NCI-H1694 (cell line): ENCODE measurements at places on chromosomes 2 and 18.

- no peak for DNase-seq
Measured at GRCh38 chr2:66555091-66555490, 120.2 kb downstream of the MEIS1 start.

DNA sequence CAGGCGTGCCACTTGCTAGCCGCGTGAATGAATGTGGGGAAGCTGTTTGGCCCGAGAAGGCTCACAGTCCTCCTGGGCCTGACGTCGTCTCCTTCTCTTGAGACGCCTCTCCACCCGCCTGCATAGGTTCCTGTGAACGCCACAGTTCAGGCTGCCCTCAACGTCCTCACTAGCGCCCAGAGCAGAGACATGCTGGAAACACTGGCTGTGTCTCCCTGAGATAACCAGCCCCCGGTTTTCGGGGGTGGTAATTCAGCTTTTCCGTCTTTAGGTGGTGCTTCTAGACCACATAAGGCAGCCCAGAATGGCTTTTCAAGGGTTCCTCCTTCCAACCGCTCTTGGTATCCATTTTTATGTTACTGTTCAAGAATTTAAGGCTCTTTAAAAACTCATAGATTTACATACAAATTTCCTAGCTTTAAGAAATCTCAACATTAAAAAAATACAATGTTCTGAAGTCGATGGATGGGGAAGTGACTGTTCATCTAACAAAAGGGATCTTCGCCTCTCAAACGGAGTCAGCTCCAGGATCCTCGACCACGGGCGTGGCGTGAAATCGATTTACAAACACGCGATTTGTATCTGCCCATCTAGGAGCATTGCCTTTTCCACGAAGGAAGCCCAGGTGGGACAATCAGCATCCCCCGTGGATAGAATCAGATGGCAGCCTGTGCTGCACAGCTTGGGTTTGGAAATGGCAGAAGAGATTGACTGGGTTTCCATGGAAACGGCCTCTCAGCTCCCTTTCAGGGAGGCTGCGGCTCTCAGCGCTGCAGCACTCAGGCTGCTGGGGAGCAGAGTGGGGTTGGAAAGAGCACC is 110.6 kb upstream of the PXDN start:
- peak; percentile 93 for DNase-seq

DNA sequence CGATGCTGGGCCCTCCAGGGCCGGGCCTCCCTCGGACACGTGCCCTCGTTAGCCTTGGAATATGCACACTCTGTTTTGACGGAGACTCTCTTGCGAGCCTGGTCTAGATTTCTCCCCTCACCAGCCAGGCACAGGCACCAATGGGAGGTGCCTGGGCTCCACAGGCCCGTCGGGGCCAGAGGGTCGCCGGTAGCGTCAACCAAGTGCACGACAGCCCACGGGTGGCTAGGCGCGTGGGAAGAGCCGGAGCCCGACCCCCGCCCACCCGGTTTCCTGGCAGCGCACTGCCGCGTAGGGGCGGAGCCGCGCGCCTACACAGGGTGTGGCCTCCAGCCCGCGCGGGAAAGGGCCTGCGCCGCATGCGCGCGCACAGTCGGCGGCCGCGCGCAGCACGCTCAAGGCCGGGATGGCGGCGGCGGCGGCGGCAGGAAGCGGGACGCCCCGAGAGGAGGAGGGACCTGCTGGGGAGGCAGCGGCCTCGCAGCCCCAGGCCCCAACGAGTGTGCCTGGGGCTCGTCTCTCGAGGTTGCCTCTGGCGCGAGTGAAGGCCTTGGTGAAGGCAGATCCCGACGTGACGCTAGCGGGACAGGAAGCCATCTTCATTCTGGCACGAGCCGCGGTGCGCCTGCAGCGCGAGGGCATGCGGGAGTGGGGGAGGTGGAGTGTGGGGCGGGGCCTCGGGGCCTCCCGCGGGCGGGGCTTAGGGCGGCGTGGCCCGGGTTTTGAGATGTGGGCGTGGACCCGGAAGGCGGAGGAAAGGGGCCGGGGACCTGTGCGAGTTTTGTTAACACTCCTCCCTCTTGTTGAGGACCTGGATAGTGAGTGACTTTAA is at the start of gene POLE4:
Gene POLE4, plus strand, starts transcription at position 370 of the 832 bp plus-strand sequence. Its CDS starts 37 bp downstream, at position 407.
- peak; percentile 64 for DNase-seq

- DNase-seq, result no peak
Measured at GRCh38 chr2:12318427-12319057, 398.2 kb upstream of the TRIB2 start.

DNA sequence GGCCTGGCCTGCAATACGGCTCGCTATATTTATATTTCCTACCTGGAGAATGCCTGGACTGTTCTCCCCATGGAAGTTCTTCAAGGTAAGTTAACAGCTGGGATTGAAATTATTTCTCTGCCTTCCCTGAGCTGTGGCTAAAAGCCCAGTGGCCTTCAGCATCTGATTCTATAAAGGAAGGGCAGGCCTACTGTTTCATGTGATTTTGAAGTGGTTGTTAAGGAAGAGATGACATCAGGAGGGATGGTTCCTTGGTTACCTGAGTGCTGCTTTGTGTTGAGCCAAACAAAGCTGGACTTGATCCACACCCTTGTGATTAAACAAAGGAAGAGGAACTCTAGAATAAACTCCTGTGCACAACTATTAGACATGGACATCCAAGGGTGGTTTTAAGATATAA is 61.6 kb downstream of the MFSD6 start:
- DNase-seq, result peak; percentile 20

- DNase-seq, result no peak
Measured at GRCh38 chr2:135561925-135562324, 30.6 kb downstream of the R3HDM1 start.

- no peak for DNase-seq
Measured at GRCh38 chr18:55144193-55144930, 185.1 kb upstream of the CCDC68 start.

DNA sequence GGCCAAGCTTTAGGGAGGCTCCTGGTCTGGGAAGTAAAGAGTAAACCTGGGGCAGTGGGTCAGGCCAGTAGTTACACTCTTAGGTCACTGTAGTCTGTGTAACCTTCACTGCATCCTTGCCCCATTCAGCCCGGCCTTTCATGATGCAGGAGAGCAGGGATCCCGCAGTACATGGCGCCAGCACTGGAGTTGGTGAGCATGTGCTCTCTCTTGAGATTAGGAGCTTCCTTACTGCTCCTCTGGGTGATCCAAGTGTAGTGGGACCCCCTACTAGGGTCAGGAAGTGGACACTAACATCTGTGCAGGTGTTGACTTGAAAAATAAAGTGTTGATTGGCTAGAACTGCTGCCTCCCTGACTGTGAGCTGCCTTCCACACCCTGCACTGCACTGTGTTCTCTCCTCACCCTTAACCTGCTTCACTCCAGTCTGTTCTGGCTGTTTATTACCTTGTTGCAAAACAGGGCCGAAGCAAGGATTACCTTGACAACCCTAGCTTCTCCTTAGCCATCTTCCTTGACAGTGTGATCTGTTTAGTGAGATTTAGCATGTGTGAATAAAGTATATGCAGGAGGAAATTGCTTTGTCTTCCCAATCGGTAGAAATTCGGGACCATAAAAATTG is 5.2 kb downstream of the RETREG2 start:
- DNase-seq, result no peak

GRCh38 chr2:83784947-83785346 is 674.1 kb downstream of the SUCLG1 start:
- DNase-seq, result no peak

GRCh38 chr2:10096641-10097040 is 16.4 kb upstream of the CYS1 start:
- DNase-seq, result no peak

- DNase-seq, result no peak
Measured at GRCh38 chr2:33073018-33073417, 126.3 kb downstream of the LTBP1 start.

DNA sequence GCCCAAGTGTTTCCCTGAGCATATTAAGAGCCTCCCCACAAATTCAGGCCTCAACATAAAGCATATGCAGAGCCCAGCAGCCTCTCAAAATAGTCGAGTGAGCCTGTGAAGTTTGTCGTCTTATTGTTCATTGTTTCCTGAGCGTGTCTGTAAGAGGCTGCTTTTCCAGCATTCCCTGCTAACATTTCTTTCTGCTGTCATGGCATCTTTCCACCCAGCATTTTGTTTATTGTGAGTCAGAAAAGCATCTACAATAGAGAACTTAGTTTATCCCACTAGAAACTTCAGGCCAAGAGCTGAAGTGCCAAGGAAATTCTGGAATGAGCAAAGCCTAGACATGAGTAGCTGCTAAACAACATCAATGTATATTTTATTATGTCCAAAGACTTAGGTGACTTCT is 46.3 kb upstream of the STAM2 start:
- no peak for DNase-seq

DNA sequence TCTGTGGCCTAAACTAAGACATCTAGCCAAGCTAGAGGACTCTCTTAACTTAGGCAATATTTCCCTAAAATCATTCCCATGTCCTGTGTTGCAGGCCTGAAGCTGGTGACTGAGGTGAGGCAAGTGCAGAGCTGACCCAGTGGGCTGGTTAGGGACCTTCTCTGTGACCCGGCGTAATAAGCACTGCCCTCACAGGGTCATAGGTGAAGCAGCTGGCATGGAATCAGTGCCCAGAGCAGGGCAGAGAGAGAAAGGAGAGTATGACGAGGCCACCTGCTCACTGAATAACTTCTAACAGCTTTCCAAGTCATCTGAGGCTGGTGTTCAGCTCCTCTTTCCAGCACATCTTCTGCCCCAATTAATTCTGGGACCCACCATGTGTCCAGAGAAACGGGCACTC is 197.0 kb downstream of the ANAPC1 start:
- no peak for DNase-seq

- no peak for DNase-seq
Measured at GRCh38 chr2:45637440-45637839, 14.0 kb upstream of the PRKCE start.

GRCh38 chr2:83017366-83018090 is 1441.6 kb downstream of the SUCLG1 start:
- no peak for DNase-seq

DNA sequence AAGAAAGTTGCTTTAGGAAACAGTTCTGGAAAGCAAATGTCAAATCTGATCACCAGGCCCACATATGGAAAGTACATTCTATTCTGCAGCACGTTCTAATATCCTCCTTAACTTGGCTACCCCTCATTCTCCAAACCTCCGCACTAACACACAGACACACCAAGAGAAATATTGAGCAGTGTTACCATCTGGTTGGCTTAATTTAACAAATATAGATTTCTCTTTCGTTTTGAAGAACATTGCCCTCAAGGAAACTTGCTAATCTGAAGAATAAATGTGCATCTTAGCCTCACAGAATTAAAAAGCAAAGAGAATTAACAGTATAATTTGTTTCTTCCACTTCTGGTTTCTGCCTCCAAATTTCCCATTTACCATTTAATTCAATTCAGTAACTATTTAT is 72.8 kb upstream of the TTC39C start:
- no peak for DNase-seq

- no peak for DNase-seq
Measured at GRCh38 chr18:67783196-67783946, 266.9 kb upstream of the DSEL start.

GRCh38 chr2:207534417-207534816 is 4.7 kb downstream of the CREB1 start:
- DNase-seq, result no peak

DNA sequence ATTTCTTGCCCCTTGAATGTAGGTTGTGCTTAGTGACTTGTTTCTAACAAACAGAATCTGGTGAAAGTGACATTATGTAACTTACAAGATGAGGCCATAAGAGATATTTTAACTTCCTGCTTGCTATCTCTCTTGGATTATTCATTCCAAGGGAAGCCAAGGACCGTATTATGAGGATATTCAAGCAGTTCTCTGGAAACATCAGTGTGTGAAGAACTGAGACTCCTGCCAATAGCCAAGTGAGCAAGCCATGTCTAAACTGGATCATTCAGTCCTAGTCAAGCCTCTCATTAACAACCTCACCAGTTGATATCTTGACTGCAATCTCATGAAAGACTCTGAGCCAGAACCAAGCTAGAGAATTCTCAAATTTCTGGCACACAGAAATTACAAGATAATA is 765.1 kb upstream of the SLC8A1 start:
- no peak for DNase-seq

DNA sequence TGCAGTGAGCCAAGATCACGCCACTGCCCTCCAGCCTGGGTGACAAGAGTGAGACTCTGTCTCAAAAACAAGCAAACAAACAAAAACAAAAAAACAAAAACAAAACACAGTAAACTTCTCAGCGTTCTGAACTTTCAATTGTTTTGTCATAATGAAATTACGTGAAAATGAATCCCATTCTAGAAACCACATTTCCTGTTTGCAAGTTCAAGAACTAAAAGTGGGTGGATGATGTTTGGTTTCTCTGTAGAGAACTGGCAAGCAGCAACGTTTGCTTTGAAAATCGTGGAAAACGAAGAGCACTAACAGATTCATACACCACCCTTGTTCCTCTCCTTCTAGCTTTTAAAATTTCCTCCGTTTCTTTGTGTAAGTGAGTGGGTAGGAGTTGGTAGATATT is 226.1 kb upstream of the LYPD1 start:
- DNase-seq, result no peak

- DNase-seq, result no peak
Measured at GRCh38 chr2:84640411-84640810, 124.1 kb downstream of the DNAH6 start.

DNA sequence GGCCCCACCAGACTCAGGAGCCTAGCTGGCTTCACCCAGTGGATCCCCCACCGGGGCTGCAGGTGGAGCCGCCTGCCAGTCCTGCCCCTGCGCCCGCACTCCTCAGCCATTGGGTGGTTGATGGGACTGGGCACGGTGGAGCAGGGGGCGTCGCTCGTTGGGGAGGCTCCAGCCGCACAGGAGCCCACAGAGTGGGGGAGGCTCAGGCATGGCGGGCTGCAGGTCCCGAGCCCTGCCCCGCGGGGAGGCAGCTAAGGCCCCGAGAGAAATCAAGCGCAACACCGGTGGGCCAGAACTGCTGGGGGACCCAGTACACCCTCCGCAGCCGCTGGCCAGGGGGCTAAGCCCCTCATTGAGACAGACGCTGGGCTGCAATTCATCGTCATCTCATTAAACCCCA is 184.0 kb downstream of the SNTG2 start:
- DNase-seq, result no peak

- DNase-seq, result no peak
Measured at GRCh38 chr2:101410746-101411145, 23.4 kb upstream of the CREG2 start.

DNA sequence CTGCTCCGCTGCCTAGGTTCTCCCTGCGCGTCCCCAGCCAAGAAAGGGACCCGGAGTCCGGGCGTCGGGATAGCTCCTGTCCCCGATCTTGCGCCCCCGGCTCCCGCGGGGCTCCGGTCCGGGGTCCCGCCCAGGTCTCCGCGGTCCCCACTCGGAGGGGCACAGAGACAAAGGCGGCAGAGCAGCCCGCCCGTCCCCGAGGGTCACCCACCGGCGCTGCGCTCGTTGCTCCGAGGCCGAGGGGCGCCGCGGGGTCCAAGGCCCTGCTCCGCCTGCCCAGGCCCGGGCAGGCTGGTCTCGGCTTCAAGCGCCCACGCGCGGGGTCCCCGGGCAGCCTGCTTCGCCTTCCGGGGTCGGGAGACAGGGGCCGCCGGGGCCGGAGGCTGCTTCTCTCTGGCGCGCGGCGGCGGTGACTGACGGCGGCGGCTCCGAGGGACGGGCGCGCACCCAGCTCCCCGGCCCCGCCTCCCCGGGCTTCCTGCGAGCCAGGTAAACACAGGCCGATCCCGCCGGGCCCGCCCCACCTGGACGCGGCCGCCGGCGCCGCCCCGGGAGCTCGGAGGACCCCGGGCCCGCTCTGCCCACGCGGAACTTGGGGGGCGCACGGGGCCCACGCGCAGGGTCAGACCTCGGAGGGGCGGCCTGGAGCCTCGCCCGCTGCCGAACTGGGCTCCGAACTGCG is at the start of gene MBP:
Gene MBP, minus strand, starts transcription at position 415 of the 682 bp plus-strand sequence. CDS start 27,522 bp downstream, outside the sequence.
- no peak for DNase-seq
